ENCODE measurements at places on chromosomes 3 and 15.

- no peaks in the 10 kb centered on the region for H3K4me1 ChIP-seq
- H3K27ac ChIP-seq: no peak overlapping the region
- peaks cover 47% of the 10 kb centered on the region for H3K36me3 ChIP-seq
- H3K27me3 ChIP-seq: no peaks in the 10 kb centered on the region
- no peak overlapping the region for H3K4me3 ChIP-seq
Observed at GRCh38 chr15:45660231-45660979, 25.6 kb downstream of the SQOR start.

DNA sequence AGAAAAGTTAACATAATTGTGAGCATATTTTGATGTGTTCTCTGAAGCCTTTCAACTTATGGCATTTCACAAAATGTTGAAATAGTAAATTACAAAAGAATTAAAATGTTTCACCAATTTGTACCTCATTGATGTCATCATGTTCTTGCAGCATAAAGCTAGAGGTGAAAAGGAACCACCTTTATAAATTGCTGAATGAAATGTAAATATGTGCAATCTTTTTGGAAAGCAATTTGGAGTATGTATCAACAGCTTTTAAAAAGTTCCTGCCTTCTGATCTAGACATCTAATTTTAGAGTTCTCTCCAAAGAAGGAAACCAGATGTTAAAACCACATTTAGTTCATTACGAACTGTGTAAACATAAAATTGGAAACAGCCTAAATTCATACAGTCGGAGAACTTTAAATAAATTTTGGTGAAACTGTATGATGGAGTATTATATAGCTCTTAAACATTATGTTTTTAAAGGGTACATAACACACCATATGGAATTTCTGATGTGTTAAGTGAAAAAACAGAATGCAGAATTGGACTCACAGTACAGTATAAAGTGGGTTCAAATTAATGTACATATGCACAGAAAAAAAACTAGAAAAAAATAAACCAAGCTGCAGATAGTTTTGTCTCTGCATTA lies 311.2 kb upstream of the NAALADL2 start:
- H3K4me1 ChIP-seq: no peaks in the 10 kb centered on the region

- no peak overlapping the region for H3K4me3 ChIP-seq
- ATAC-seq: no peak
- H3K36me3 ChIP-seq: no peaks in the 10 kb centered on the region
- H3K27me3 ChIP-seq: no peaks in the 10 kb centered on the region
- no peaks in the 10 kb centered on the region for H3K4me1 ChIP-seq
- no peak overlapping the region for H3K27ac ChIP-seq
Observed at GRCh38 chr3:151537726-151538125, 76.9 kb upstream of the IGSF10 start.

DNA sequence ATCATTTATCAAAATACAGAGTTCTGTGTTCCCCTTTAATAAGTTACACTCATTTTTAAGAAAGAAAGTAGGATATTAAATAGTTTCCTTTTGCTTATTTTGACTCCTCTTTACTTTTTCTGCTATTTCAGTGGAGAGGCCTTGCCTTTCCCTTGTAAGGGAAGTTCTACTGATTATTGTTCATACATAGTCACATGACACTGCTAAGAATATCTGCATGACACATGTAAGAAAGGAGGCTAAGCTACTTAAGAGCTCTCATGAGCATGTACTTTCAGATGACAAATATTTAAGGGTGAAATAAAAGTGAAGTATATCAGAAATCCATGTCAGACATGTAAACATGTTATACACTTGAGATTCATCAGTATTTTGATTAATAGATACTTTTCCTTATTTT lies 39.0 kb downstream of the MYRIP start:
- ATAC-seq: no peak
- H3K27ac ChIP-seq: no peak overlapping the region
- no peak overlapping the region for H3K4me3 ChIP-seq
- no peaks in the 10 kb centered on the region for H3K27me3 ChIP-seq

- H3K4me3 ChIP-seq: no peak overlapping the region
- peaks cover 19% of the 10 kb centered on the region for H3K27me3 ChIP-seq
- H3K36me3 ChIP-seq: no peaks in the 10 kb centered on the region
Observed at GRCh38 chr15:48385031-48385830, 54.0 kb downstream of the DUT start.

- no peaks in the 10 kb centered on the region for H3K36me3 ChIP-seq
- no peak overlapping the region for H3K4me3 ChIP-seq
- no peak overlapping the region for H3K27ac ChIP-seq
Observed at GRCh38 chr15:58445865-58446264, 14.1 kb downstream of the LIPC start.

DNA sequence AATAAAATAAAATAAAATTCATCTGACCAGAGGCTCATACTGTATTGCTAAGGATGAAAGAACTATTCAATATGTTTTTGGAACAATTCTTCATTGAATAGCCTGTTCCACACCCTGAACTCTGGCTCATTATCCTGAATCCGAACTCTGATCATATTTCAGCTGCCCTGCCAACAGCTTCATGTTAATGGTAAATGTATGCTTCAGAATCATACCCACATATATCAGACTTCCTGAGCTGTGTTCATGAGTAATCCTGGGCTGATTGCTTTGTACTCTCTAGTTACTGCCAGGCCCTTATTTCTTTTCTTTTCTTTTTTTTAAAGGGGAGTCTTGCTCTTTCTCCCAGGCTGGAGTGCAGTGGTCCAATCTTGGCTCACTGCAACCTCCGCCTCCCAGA lies 11.8 kb downstream of the INO80 start:
- peaks cover 31% of the 10 kb centered on the region for H3K36me3 ChIP-seq
- H3K4me1 ChIP-seq: peaks cover 40% of the 10 kb centered on the region
- H3K27ac ChIP-seq: no peak overlapping the region
- no peak overlapping the region for H3K4me3 ChIP-seq
- no peak for ATAC-seq

DNA sequence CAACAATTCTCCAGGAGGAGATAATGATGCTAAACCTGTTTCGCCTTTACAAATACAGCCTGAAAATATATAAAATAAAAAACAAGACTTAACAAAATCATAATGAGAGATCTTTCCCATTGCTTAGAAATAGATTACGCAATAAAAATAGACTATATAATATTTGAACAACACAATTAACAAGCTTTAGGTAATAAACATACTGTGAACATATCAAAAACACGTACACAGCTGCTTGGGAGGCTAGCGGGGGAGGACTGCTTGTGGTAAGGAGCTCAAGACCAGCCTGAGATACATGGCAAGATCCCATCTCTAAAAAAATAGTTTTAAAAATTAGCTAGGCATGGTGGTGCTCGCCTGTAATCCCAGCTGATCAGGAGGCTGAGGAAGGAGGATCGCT lies 8.7 kb downstream of the NSMCE3 start:
- peaks cover 3% of the 10 kb centered on the region for H3K36me3 ChIP-seq
- H3K4me1 ChIP-seq: peaks cover 6% of the 10 kb centered on the region
- no peak for ATAC-seq
- H3K4me3 ChIP-seq: no peak overlapping the region

DNA sequence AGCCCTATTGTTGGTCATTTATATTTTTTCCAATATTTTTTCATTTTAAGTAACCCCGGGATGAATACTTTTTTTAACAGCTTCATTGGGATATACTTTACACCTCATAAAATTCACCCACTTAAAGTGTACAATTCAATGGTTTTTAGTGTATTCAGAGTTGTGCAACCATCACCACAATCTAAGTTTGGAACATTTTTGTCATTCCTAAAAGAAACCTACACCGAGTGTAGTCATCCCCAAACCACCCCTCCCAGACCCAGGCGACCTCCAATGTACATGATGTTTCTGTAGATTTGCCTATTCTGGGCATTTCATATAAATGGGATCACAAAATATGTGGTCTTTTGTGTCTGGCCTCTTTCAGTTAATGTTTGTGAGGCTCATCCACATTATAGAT lies 118.3 kb upstream of the FRMD4B start:
- no peaks in the 10 kb centered on the region for H3K36me3 ChIP-seq
- H3K4me3 ChIP-seq: no peak overlapping the region
- no peak for ATAC-seq
- H3K27ac ChIP-seq: no peak overlapping the region
- H3K27me3 ChIP-seq: no peaks in the 10 kb centered on the region

GRCh38 chr3:65400899-65401298 lies 637.8 kb downstream of the MAGI1 start:
- H3K4me3 ChIP-seq: no peak overlapping the region
- no peak for ATAC-seq
- H3K36me3 ChIP-seq: no peaks in the 10 kb centered on the region
- H3K4me1 ChIP-seq: no peaks in the 10 kb centered on the region
- H3K27me3 ChIP-seq: no peaks in the 10 kb centered on the region

DNA sequence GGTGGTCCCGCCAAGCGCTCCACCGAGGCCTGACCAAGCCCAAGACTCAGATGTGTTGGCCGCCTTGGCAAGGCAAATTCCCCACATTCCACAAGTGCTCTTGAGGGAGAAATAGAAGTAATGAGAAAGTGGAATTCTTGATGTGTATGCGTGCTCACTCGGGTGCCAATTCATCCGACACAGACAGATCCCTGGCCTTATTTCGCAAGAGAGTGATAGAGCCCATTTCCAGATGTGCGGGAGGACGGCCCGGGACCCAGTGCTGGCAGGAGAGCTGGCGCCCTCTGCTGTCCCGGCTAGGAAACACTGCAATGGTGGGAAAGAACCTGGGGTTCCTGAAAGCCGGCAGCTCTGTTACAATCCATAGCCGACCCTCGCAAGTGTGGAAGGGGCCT lies 76.0 kb downstream of the HMG20A start:
- H3K4me3 ChIP-seq: no peak overlapping the region
- no peaks in the 10 kb centered on the region for H3K27me3 ChIP-seq
- H3K4me1 ChIP-seq: peaks cover 32% of the 10 kb centered on the region
- ATAC-seq: peak; percentile 77
- H3K36me3 ChIP-seq: peaks cover 30% of the 10 kb centered on the region

GRCh38 chr15:91916051-91916450 lies 62.5 kb downstream of the SLCO3A1 start:
- H3K27ac ChIP-seq: no peak overlapping the region
- no peaks in the 10 kb centered on the region for H3K4me1 ChIP-seq
- no peak for ATAC-seq
- H3K4me3 ChIP-seq: no peak overlapping the region

GRCh38 chr15:82036461-82036860 lies 9.4 kb downstream of the MEX3B start:
- no peak for ATAC-seq
- no peak overlapping the region for H3K27ac ChIP-seq
- no peaks in the 10 kb centered on the region for H3K36me3 ChIP-seq
- H3K4me1 ChIP-seq: no peaks in the 10 kb centered on the region
- no peak overlapping the region for H3K4me3 ChIP-seq
- H3K27me3 ChIP-seq: peaks cover 11% of the 10 kb centered on the region

DNA sequence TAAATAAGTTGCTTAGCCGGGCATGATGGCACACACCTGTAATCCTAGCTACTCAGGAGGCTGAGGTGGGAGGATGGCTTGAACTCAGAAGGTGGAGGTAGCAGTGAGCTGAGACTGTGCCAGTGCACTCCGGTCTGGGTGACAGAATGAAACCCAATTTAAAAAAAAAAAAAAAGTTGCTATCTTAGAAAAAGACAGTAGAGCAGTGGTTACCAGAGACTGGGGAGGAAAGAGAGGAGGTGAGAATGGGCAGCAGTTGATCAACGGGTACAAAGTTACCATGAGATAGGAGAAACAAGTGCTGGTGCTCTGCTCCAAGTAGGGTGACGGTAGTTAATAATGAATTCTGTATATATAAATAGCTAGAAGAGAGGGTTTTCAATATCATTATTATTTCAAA lies 821 bp upstream of the CCR2 start:
- ATAC-seq: no peak
- H3K4me3 ChIP-seq: no peak overlapping the region
- peaks cover 5% of the 10 kb centered on the region for H3K36me3 ChIP-seq
- H3K27ac ChIP-seq: no peak overlapping the region

GRCh38 chr3:179927191-179927590 lies 109.5 kb downstream of the PEX5L start:
- H3K4me3 ChIP-seq: no peak overlapping the region
- H3K27me3 ChIP-seq: peaks cover 26% of the 10 kb centered on the region
- H3K36me3 ChIP-seq: no peaks in the 10 kb centered on the region
- no peak for ATAC-seq

DNA sequence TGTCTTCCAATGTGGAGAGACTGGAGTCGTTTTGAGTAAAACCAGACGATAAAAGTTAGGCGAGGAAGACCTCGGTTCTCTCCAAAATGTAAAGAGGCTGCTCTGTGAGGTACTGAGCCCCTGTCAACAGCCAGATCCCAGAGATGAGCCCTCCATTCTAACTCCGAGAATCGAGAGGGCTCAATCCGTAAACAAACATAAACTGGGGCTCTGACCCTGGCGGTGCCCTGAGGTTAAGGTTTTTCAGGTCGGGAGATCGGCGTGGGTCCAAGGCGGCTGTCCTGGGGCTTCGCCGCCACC lies 417 bp downstream of the TBCCD1 start:
- peak overlapping the region; percentile 80 for H3K4me3 ChIP-seq
- ATAC-seq: peak; percentile 0
- H3K27me3 ChIP-seq: no peaks in the 10 kb centered on the region
- peaks cover 71% of the 10 kb centered on the region for H3K4me1 ChIP-seq
- H3K27ac ChIP-seq: peak overlapping the region; percentile 79
- peaks cover 9% of the 10 kb centered on the region for H3K36me3 ChIP-seq

DNA sequence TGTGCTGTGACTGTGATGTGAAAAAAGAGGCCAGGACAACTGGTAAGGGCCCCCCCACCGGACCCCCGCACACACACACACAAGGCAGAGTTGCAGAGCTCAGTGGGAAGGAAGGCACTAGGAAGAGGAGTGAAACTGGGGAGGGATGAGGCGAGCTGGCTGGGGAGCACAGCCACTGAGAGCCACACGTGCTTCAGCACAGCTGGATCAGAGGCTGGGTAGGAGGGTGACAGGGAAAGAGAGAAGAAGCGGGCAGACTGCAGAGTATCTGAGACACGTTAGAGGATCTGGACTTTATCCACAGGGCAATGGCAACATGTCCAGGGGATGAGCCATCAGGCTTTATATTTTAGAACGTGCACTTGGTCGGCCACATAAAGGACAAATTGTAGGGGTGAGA lies 38.0 kb upstream of the TKT start:
- H3K27ac ChIP-seq: peak overlapping the region; percentile 4
- H3K4me1 ChIP-seq: no peaks in the 10 kb centered on the region
- no peaks in the 10 kb centered on the region for H3K27me3 ChIP-seq
- H3K4me3 ChIP-seq: no peak overlapping the region

DNA sequence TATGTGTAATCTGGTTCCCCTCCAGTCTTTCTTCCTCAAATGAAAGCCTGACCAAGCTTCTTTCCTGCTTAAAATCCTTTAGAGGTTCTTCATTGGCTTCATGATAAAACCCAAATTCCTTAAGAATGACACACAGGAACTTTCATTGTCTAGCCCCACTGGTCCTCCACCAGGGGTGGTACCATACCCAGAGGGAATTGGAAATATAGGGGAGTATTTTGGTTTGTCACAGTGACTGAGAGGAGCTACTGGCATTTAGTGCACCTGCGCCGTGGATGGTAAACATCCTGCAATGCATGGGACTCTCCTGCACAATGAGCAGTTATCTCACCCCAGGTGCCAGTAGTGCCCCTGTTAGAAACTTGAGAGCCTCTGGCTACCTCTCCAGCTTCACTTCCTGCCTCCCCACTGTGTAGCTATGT lies 10.8 kb downstream of the ZWILCH start:
- peaks cover 41% of the 10 kb centered on the region for H3K36me3 ChIP-seq
- no peak overlapping the region for H3K4me3 ChIP-seq
- no peak overlapping the region for H3K27ac ChIP-seq
- no peaks in the 10 kb centered on the region for H3K4me1 ChIP-seq
- ATAC-seq: no peak
